ENCODE measurements at places on chromosomes 3 and 15. TPM values are rescaled to one million over a fixed set of nuclear protein-coding genes. Genes with fewer than 3 reads are reported as not detected.

- no peak for DNase-seq
- no peaks in the 10 kb centered on the region for H3K27me3 ChIP-seq
- H3K36me3 ChIP-seq = no peaks in the 10 kb centered on the region
- H3K27ac ChIP-seq = no peak overlapping the region
- no peak overlapping the region for H3K4me3 ChIP-seq
These were observed 29.3 kb upstream of the XYLB start for GRCh38 chr3:38317192-38317759.

DNA sequence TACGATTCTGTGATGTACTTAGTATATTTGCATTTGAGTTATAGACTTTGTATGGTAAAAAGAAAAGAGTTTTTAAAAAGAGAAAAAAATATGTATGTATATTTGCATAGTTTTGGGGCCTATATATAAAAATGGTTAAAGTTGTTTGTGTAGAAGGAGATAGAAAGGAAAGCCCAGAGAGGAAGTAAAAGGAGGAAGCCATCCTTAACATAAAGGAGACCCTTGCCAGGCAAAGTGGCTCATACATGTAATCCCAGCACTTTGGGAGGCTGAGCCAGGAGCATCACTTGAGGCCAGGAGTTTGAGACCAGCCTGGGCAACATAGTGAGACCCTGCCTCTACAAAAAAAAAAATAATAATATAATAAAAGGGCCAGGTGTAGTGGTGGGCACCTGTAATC lies 8.4 kb downstream of the SNAP23 start:
- DNase-seq = no peak
- H3K27me3 ChIP-seq = no peaks in the 10 kb centered on the region
- H3K4me3 ChIP-seq = no peak overlapping the region
- no peaks in the 10 kb centered on the region for H3K36me3 ChIP-seq
- no peak overlapping the region for H3K27ac ChIP-seq

GRCh38 chr3:128173849-128174248 lies 20.6 kb downstream of the EEFSEC start:
- no peak overlapping the region for H3K27ac ChIP-seq
- no peaks in the 10 kb centered on the region for H3K27me3 ChIP-seq
- no peaks in the 10 kb centered on the region for H3K36me3 ChIP-seq

GRCh38 chr15:82808634-82809041 lies 790 bp upstream of the WHAMM start:
- no peaks in the 10 kb centered on the region for H3K27me3 ChIP-seq
- H3K27ac ChIP-seq = peak overlapping the region; percentile 100
- H3K4me3 ChIP-seq = peak overlapping the region; percentile 90

GRCh38 chr3:191240486-191240885 lies 41.4 kb downstream of the OSTN start:
- peaks cover 14% of the 10 kb centered on the region for H3K4me1 ChIP-seq
- no peak for DNase-seq
- H3K27ac ChIP-seq = no peak overlapping the region
- H3K4me3 ChIP-seq = no peak overlapping the region

DNA sequence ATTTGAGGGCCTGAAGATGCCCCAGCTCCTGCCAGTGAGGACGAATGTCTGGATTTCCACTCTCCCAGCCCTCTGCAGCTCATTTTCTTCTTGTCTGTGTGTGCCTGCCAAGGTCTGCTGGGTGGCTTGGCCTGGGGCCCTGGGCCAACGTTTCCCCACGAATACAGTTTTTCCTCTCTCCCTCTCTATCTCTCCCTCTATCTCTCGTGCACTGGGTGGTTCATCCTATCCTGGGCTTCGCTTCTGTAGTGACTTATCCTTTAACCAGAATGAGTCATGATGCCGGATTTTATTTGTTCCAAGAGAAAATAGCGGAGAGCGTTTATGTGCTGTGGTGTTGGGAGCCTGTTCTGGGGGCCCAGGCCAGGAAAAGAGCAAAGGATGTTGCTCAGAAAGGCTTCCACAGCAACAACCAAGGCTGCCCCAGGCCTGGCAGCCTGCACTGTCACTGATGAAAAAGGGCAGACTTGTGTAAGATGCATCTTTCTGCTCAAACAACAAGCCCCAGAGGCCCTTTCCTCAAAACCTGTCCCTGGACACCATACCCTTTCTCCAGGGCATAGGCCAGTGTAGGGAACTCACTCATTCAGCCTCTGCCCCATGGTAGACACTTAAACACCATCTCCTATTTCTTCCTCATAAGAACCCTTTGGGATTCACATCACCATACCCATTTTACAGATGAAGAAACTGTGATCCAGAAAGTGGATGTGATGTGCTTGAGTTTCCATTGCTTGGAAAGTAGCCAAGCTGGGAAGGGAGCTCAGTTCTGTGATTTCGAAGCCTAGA lies 47.3 kb downstream of the ITGA11 start:
- H3K27ac ChIP-seq = peak overlapping the region; percentile 31
- peak; percentile 91 for DNase-seq
- no peak overlapping the region for H3K4me3 ChIP-seq
- no peaks in the 10 kb centered on the region for H3K27me3 ChIP-seq
- no peaks in the 10 kb centered on the region for H3K36me3 ChIP-seq

GRCh38 chr3:160973067-160973809 lies 131.9 kb downstream of the B3GALNT1 start:
- H3K4me3 ChIP-seq = no peak overlapping the region
- H3K27ac ChIP-seq = no peak overlapping the region
- no peak for DNase-seq
- H3K27me3 ChIP-seq = no peaks in the 10 kb centered on the region
- H3K36me3 ChIP-seq = no peaks in the 10 kb centered on the region

DNA sequence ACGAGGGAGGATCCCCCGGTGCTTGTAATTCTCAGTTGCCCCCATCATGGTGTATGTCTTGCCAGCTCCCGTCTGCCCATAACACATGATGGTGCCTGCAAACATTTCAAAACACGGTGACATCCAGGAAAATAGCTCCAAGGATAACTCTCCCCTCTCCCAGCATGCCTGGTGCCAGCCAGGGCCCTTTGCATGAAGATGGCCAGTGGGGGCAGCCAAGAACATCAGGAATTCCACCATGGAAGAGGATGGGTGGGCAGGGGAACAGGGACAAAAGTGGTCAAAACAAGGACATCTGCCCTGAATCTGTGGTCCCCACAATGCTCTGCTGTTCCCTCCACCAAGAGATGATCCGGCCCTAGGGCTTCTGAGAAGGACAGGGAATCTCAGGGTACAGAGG lies 9.0 kb downstream of the KIF9 start:
- H3K27me3 ChIP-seq = no peaks in the 10 kb centered on the region
- no peaks in the 10 kb centered on the region for H3K36me3 ChIP-seq
- H3K27ac ChIP-seq = no peak overlapping the region

DNA sequence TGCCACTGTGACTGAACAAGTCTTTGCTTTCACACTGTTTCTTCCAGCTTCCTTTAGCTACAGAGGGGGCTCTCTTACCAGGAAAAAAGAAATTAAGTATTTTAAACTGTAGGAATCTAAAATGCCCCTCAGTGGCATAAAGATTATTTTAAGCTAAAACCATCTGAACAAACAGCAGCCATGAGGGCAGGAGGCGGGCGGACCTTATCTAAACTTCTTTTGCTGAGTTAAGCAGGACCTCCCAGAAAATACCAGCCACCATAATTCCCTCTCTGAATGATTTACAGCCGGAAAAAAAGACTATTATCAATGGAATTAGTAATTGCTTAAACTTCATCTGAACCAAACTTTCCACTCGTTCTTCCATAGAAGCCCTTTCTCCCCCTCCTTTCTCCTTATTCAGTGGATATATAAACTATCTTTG lies 5.2 kb upstream of the TOPAZ1 start:
- no peak overlapping the region for H3K4me3 ChIP-seq
- no peak for DNase-seq
- no peak overlapping the region for H3K27ac ChIP-seq
- no peaks in the 10 kb centered on the region for H3K36me3 ChIP-seq

DNA sequence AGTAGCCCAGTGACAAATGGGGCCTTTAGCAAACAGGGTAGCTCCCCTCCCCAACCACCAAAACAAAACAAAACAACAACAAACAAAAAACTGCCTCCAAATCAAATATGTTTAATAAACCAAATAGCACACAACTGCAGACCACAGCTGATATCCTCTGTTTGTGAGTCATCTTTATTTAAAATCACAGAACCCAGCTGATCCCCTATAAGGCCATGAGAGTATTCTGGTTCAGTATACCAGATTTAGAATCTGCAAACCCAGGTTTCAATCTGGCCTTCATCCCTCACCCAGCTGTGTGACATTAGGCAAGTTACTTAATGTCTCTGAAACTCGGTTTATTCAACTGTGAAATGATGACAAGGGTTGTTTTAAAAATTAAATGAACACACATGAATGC lies 124.5 kb downstream of the SUCLG2 start:
- peaks cover 14% of the 10 kb centered on the region for H3K36me3 ChIP-seq
- H3K27me3 ChIP-seq = no peaks in the 10 kb centered on the region
- H3K4me1 ChIP-seq = peaks cover 8% of the 10 kb centered on the region
- H3K27ac ChIP-seq = no peak overlapping the region

GRCh38 chr15:37106490-37107001 lies 6.2 kb upstream of the MEIS2 start:
- peak overlapping the region; percentile 58 for H3K4me3 ChIP-seq
- peaks cover 8% of the 10 kb centered on the region for H3K27me3 ChIP-seq
- peaks cover 29% of the 10 kb centered on the region for H3K4me1 ChIP-seq
- no peak for DNase-seq

DNA sequence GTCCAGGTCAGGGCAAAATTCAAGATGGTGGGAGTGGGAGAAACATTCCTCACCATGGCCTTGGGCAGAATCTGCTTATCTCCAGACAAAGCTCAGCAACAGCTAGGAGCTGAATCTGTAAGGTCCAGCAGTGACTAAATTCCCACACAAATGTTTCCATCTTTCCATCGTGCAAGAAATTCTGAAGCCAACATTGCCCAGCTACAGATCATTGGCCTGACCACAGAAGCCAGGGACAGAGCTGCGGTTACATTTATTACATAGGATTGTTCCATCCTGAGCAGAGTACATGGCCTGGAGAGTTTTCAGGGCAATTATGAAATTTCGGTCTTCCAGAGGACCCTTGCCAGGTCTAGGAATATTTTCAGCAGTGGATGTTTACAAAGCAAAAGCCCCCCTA lies 100.3 kb downstream of the LIPC start:
- DNase-seq = no peak
- no peaks in the 10 kb centered on the region for H3K36me3 ChIP-seq
- H3K27me3 ChIP-seq = no peaks in the 10 kb centered on the region
- no peak overlapping the region for H3K27ac ChIP-seq

- peak overlapping the region; percentile 69 for H3K4me3 ChIP-seq
- H3K4me1 ChIP-seq = peaks cover 18% of the 10 kb centered on the region
- no peaks in the 10 kb centered on the region for H3K27me3 ChIP-seq
- peak overlapping the region; percentile 98 for H3K27ac ChIP-seq
These were observed 89.5 kb upstream of the CHD2 start for GRCh38 chr15:92810418-92811138.

- DNase-seq = no peak
- no peaks in the 10 kb centered on the region for H3K36me3 ChIP-seq
- H3K27ac ChIP-seq = no peak overlapping the region
- H3K4me1 ChIP-seq = peaks cover 3% of the 10 kb centered on the region
- no peak overlapping the region for H3K4me3 ChIP-seq
- no peaks in the 10 kb centered on the region for H3K27me3 ChIP-seq
These were observed 577.5 kb upstream of the NECTIN3 start for GRCh38 chr3:110494093-110494490.

DNA sequence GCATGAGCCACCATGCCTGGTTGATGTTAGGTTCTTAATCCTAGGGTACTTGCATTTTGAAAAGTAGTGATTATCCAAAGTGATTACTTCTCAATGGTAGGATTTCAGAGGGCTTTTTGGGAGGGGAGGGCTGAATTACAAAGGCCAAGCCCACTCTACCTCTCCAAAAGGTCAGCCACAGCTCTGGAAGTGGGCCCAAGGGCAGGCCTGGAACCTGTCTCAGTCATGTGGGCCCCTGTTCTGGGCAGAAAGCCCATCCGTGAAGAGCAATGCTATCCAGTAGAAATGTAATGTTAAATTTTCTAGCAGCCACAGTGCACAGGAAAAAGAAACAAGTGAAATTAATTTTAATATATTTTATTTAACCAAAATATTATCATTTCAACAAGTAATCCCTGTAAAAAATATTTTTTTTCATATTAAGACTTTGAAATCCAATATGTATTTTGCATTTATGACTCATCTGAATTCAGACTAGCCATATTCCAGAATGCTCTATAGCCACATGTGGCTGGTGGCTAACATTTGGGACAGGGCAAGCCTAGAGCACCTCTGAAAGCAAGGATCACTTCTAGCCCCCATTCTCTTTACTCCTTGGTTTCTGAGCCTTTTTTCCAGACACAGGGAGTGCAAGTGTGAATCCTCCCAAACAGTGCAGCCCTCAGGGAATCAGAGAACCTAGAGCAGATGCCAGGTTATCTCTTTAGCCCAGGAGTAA lies 16.8 kb downstream of the RFT1 start:
- H3K4me3 ChIP-seq = no peak overlapping the region
- H3K4me1 ChIP-seq = peaks cover 42% of the 10 kb centered on the region
- no peak for DNase-seq
- peaks cover 63% of the 10 kb centered on the region for H3K36me3 ChIP-seq
- H3K27ac ChIP-seq = peak overlapping the region; percentile 73

- H3K4me1 ChIP-seq = peaks cover 11% of the 10 kb centered on the region
- H3K27me3 ChIP-seq = no peaks in the 10 kb centered on the region
- no peaks in the 10 kb centered on the region for H3K36me3 ChIP-seq
- H3K27ac ChIP-seq = no peak overlapping the region
- no peak for DNase-seq
These were observed 128.4 kb upstream of the RAD18 start for GRCh38 chr3:9091486-9092235.

- H3K4me3 ChIP-seq = peak overlapping the region; percentile 12
- peaks cover 89% of the 10 kb centered on the region for H3K4me1 ChIP-seq
- peak overlapping the region; percentile 85 for H3K27ac ChIP-seq
These were observed 27.7 kb downstream of the CRTC3 start for GRCh38 chr15:90557186-90558084.

DNA sequence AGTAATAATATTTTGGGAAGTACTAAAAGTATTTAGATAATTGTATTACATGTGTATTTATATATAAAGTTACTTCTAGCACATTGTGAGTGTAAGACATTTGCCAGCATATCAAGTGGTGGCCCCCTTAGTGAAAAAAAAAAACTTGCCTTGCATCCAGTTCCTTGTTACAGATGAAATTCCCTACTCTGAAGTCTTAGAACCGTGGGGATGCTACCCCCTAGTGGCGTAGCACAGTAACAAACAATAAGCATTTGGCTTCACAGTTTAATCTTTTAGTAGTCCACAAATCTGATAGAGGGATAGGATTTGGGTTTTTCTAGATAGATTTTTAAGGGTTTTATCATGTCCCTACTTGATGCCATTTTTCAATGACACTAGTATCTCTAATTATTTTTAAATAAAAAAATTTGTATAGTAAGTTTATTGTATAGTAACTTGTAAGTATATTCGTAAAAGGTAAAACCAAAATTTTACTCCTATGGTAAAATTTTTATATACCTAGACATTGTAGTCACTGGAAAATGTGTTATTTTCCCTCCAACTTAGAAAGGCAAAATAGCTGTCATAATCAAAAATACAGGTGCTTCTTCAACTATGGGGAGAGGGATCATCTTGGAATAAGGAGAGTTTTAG lies 14.3 kb downstream of the SMC4 start:
- no peaks in the 10 kb centered on the region for H3K27me3 ChIP-seq
- H3K4me1 ChIP-seq = no peaks in the 10 kb centered on the region
- DNase-seq = no peak
- H3K36me3 ChIP-seq = peaks cover 3% of the 10 kb centered on the region
- no peak overlapping the region for H3K4me3 ChIP-seq
- no peak overlapping the region for H3K27ac ChIP-seq

Gene HIGD2B
- not detected for total RNA-seq

Gene FYCO1
- 94.5 TPM for total RNA-seq

Gene KLHDC8B
- 190 TPM for total RNA-seq

Gene CLDN16
- not detected for total RNA-seq

Gene CHRNA3
- 3.5 TPM for total RNA-seq

Gene LAMB2
- total RNA-seq = 628 TPM

Gene NR2F2
- 42.7 TPM for total RNA-seq

All from esophagus muscularis mucosa (tissue), 4 donors.